ENCODE measurements at places on chromosomes 3 and 15.

DNA sequence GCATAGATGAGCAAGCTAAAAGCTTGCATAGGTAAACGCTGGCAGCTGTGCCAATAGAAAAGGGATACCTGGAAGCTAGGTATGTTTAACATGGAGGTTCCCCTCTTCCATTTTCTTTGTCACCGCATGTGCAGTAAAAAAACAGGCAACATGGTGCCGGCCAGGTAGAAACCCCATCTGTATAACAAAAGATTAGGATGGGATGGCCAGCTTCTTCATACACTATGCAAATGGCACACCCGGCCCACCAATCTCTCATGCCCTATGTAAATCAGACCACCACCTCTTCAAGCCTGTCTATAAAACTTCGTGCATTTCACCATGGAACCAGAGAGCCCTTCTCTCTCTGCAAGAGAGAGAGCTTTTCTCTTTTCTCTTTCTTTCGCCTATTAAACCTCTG lies 224.3 kb upstream of the P2RY1 start:
- no peak for DNase-seq

DNA sequence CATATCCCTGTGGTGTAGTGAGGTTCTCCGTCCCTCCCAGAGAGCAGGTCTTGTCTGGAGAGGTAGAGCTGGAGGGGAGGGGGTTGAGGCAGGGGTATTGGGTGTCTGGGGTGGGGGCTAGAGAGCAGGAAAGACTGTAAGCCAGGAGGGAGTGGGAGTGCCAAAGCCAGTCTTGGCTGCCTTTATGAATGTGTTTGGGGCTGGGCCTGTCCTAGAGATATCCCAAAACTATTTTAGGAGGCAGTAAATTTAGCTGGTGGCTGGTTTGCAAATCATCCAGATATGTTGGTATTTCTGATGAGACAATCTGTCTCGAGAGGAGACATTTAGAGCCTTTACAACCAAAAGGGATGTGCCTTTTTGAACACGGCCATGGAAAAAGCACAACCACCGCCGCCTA lies 166.6 kb downstream of the TLE3 start:
- no peak for DNase-seq

DNA sequence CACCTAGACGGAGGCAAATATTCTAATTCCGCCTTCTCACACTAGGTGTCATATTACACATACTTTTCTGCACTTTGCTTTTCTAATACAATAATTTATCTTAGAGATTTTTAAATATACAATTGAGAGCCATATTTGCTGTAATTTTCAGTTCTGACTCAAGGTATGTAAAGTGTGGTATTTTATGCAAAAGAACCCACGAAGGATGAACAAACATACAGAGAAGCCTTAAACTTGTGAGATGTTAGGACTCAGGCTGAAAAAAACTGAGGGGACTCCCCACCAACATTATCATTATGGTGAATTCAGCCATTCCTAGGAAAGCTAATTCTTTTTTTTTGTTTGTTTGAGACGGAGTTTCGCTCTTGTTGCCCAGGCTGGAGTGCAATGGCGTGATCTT lies 9.6 kb downstream of the ZBTB11 start:
- DNase-seq, result no peak

GRCh38 chr15:92117261-92117731 lies 263.8 kb downstream of the SLCO3A1 start:
- DNase-seq, result no peak

DNA sequence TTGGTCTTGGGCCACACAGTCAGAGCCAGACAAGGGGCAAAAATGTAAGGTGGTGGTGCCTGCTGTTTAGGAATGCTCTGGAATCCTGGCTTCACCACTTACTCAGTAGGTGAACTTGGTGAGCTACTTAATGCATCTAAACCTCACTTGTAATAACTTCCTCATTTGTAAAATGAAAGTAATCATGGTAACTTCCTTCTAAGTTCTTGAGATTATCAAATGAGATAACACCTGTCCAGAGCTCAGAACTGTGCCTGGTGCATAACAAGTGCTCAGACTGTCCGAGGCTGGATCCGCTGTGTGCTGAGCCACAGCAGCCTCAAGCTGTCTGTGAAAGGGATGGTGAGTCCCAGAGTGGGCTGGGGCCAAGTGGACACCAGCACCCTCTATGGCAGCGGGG lies 62.8 kb upstream of the KY start:
- no peak for DNase-seq

DNA sequence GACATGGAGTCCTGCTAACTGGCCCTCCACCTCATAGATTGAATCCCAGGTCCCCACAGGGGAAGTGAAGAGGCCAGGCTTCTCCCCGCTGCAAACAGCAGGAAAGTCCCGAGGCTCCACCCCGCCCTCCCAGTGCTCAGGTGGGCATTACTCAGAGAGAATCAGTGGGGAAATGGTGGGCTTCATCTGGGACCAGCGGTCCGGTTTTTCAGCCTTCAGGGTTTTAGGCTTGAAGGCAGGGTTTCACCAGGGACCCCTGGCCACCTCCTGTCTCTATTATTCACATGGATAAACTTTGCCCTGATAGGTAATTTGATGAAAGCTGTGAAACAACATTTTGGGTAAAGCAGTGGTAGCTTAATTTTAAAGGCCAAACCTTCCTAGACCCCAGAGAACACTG lies 31.3 kb downstream of the MKRN3 start:
- no peak for DNase-seq

GRCh38 chr15:56760186-56760585 lies 26.9 kb upstream of the ZNF280D start:
- no peak for DNase-seq

- no peak for DNase-seq
Measured at GRCh38 chr3:139173372-139174108, 128.8 kb upstream of the PRR23C start.

GRCh38 chr3:120568202-120568531 lies 28.0 kb upstream of the NDUFB4 start:
- no peak for DNase-seq

GRCh38 chr3:182789371-182789770 lies 3.9 kb upstream of the ATP11B start:
- peak; percentile 17 for DNase-seq

DNA sequence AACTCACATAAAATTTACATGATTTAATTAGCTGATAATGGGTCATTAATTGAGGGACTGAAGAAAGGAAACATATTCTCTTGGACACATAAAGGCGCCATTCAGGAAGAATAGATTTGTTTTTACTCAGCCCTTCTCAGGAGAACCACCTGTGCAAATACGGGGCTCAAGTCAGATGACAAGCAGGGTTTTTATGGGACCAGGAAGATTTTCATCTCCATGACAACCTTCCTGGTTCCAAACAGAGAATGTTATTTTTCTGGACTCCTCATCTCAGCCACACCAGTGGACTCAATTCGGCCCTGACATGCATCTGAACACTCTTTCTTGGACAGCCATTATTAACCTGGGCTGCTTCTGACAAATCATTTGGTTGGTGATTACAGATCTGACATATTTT lies 120.5 kb downstream of the PDZRN3 start:
- DNase-seq, result no peak
